Activated CD4-positive, CD25-positive, alpha-beta regulatory T cell (primary cell): ENCODE measurements at places on chromosomes 11 and 22.

DNA sequence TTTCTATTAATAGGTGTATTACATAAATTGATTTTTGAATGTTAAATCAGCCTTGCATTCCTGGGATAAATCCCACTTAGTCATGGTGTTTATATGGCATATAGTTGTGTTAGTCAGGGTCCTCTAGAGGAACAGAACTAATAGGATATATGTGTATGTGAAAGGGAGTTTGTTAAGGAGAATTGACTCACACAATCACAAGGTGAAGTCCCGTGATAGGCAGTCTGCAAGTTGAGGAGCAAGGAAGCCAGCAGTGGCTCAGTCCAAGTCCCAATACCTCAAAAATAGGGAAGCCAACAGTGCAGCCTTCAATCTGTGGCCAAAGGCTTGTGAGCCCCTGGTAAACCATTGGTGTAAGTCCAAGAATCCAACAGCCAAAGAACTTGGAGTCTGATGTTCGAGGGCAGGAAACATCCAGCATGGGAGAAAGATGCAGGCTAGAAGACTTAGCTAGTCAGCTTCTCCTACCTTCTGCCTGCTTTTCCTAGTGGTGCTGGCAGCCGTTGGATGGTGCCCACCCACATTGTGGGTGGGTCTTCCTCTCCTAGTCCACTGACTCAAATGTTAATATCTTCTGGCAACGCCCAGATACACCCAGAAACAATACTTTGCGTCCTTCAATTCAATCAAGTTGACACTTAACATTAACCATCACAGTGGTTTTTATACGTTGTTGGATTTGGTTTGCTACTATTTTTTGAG lies 12.9 kb downstream of the SFI1 start:
- DNase-seq, result no peak

GRCh38 chr22:23071230-23072076 lies 1.1 kb downstream of the GNAZ start:
- no peak for DNase-seq

GRCh38 chr11:45180848-45181192 lies 34.4 kb downstream of the PRDM11 start:
- DNase-seq, result no peak

DNA sequence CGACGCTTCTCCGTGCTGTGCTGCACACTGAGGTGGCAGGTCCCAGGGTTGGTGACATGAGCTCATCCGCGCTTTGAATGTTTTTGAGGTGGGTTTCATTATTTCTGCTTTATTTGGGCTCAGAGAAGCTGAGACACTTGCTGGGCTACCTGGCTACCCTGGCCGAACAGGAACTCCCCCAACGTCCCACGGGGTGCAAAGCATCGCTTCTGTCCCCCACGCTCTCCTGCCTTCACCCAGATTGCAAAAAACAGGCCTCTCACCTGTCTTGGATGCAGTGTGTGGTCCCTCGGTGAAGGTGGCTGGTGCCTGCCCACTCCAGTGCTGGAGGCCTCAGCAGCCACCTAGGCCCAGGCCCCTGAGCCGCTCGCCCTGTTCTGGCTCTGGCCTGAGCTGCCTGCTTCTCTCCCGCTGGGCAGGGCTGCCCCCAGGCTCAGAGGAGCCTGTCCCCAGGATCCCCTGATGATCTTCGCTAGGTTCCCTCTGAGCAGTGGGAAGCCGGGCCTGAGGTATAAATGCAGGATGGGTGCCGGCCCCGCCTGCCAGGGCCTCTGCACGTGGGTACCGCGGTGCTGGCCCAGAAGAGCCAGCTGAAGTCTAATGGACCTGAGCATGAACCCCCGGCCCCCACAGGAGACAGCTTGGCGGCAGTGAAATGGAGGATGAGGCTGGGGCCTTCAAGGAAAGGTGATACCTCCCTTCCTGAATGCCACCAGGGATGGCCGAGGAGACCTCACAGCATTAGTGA lies 15.8 kb upstream of the MRGPRD start:
- DNase-seq, result no peak

DNA sequence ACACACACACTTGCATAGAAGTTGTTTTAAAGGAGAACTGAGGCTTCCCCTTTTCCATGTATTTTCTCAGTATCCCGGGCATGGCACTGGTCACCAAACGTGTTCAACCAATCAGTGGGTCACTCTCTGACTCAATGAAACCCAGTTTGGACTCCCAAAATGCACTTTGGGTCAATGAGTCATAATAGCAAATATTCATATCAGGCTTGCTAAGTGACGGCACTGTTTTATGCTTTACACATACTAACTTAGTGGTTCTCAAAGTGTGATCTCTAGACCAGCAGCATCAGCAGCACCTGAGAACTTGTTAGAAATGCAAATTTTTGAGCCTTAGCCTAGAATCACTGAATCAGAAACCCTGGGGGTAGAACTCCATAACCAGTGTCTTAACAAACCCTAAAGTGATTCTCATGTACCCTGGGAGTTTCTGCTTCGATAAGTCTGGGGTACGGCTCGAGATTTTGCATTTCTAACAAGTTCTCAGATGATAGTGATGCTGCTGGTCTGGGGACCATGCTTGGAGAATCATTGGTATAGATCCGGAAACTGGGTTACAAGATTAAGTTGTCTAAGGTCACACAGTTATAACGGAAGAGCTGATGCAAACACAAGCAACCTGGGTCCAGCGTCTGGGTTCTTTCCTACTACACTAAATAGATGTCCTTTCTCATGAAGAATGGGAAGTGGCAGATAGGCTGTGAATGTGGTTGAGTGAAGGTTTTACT lies 35.6 kb downstream of the ETS1 start:
- no peak for DNase-seq

DNA sequence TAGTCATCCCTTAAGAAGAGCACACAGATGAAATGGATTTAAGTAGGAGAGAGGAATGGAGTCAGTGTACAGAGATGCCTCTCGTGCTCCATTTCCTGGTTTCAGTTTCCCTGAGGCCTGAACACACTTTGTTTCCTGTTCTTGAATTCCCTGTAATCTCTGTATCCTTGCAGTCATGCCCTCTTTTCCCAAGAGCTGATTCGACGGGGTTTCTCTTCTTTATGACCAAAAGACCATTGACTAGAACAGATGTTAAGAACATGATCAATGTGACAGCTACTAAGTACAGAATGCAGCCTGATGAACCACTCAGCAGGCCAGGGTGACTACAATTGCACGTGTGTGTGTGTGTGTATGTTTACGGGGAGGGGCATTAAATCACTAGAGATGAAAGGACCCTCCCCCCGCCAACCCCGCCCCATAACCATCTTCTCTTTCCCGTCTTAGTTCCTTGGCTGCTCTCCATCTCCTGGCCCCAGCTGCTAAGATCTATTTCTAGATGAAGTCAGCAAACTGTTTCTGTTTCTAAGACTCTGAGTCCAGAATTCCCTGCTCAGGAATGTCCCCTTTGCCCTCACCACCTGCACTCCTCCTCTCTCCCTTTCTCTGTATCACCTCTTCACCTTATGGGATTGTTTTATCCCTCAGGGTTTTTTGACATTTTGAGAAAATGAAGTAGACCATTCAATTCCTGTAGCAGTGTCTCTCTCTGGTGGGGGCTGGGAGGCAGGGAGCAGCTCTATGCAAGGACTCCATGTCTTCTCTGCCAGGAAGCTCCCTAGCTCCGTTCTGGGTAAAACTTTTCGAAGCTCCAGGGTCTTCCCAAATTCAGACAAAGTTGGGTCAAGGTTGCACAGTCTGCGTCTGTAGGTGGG lies 26.0 kb downstream of the SLC22A6 start:
- DNase-seq, result no peak

DNA sequence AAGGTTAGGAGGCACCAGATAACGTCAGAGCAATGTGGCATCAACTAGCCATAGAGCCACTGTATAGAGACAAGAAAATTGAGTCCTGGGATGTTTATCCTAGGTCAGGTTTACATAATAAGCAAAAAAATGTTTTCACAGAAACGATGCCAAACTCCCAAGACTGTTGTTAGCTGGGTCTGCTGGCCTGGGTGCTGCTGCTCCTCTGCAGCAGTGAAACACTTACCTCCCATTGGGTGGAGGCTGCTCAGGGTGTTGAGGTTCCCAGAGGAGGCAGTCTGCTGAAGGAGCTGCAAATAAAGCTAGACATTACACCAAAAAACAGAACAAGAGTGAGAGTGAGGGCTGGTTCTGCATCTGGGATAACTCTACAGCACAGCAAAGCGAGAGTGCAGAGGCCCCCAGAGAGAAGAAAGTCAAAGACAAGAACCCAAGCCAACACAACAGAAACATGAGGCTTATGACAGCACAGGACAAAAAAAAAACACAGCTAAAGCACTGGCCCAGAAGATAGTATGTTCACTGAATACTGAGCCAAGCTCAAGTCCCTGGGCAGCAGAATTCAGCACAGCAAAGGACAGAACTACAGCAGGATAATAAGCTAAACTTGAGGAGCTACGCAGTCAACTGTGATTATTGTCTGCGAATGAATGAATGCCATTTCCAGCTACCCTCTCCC lies 29.9 kb upstream of the RAPSN start:
- no peak for DNase-seq
